ENCODE measurements at places on chromosomes 7 and 10.

GRCh38 chr10:69644658-69645295, 14.7 kb downstream of the FAM241B start:
- DNase-seq = peak; percentile 46

- DNase-seq = no peak
Observed at GRCh38 chr10:60096761-60097513, 190.6 kb upstream of the CCDC6 start.

GRCh38 chr7:43582503-43583423, at the start of gene STK17A:
TSS of gene STK17A (plus strand) at chr7:43583108. CDS start at chr7:43583244, 136 bp downstream.
- DNase-seq = peak; percentile 94

DNA sequence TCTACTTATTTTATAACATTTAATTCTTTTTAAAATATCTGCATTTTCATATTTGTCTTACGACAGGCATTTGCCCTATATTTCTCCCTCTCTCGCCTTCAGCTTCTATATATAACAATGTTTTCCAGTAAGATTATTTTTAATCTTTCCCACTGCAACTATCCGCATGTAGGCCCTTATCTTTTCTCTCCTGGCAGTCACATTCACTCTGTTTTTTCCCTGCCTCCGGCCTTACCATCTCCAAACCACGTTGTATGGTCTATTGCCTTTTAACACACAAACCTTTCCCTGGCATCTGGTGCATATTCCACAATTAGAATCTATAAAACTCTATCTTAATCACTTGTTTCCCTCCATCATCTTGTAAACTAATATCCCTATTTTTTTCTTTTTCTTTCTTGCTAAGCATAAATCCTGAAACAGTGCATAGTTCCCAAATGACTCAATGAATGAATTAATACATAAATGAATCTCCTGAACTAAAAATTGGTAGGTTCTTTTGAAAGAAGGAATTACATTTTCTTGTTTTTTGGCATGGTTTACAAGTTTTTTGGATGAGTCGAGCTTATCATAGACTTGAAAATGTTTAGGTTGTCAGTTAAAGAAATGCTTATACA, 173.2 kb downstream of the SEMA3A start:
- DNase-seq = no peak

DNA sequence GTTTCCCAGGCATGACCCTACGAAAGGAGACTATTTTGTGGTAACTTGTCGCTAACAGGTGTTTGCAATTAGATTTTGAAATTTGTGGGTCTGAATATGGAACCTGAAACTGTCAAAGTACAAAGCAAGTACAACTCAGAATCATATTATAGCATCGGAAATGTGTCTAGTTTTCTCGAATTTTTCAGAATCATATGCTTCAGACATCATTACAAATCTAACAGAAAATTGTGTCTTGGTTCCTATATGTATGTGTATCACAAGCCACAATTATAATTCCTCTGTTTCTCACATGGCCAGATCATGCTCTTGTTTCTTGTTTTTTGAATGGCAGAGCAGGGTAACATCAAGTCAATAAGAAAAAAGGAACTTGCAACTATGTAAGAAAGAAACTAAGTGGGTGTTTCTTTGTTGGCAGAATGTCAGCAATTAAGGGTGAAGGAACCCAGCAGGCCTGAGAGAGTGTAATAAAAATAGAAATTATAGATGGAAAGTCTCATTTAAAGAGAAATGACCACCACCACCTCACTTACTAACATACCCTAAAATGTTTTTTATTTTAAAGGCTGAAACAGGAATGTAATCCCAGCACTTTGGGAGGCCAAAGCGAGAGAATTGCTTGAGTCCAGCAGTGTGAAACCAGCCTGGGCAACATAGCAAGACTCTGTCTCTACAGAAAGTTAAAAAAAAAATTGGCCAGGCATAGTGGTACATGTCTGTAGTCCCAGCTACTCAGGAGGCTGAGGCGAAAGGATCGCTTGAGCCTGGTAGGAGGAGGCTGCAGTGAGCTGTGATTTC, 51.3 kb downstream of the PRTFDC1 start:
- DNase-seq = no peak

DNA sequence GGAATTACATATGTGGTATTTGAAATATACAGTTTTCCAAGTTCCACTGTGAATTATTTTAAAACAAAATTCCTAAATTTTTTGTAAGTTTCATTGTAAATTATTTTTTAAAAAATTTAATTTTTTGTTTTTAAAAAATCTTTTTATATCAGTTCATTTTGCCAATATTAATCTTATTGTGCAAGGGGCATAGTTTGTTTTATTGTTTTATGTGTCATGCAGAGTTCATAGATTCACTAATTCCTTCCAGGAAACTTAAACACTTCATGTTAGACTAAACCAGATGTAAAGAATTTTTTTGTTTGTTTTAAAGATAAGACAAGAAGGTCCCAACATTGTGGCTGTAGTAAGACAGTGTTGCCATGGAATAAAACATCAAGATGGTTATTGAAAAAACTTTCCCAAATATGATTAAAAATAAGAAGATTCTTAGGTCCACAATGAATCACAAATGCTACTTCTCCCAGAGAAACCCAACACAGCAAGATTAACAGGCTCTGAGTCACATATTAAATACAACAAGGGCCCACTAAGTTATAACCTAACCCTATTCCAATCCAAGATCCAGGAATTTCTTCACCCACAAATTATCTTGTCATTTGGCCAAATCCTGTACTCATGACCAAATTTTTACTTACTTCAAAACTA, 464.7 kb upstream of the IGFBP3 start:
- no peak for DNase-seq

- DNase-seq = no peak
Observed at GRCh38 chr7:70384891-70385290, 747.1 kb upstream of the GALNT17 start.

DNA sequence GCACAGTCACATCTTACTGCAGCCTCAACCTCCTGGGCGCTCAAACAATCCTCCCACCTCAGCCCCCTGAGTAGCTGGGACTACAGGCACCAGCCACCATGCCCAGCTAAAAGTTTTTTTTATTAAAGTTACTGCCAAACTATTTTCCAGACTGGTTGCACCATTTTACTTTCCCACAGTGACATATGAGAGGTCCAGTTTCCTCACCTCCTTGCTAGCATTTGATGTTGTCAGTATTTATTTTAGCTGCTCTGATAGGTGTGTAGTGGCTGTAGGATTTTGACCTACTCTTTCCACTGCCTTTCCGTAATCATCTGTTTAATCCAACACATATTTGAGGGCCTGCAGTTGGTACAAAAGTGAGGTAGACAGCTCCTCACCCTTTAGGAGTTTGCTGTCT, 5.4 kb upstream of the UBE3C start:
- no peak for DNase-seq

DNA sequence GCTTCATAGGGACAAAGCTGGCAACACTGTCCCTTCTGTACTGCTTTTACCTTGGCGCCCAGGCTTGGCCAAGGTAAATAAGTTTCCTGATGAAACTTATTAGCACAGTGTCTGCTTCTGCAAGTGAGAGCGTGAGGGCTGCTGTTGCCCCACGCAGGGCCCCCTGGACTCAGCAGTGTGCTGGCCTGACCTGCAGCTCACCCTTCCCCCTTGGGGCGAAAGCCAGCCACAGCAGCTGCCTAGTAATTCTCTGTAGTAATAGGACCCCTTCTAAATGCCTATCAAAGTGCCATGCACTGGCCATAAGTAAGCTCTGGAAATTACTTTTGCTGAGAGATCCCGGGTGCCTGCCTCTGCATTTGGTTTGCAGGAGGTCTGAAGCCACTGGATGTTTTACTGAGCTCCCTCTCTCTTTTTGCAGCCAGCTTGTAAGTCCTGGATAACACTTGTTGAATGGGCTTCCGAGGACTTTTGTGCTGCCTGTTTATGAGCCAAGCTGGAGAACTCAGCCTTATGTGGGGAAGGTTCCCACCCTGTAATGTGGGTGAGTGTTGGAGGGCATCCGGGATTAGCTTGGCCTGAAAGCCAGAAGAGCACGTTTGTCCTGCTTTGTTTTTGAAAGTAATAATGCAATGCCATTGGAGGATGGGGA, 293.9 kb downstream of the C7orf25 start:
- no peak for DNase-seq

- no peak for DNase-seq
Observed at GRCh38 chr7:68449816-68450215, 1148.5 kb upstream of the AUTS2 start.

- no peak for DNase-seq
Observed at GRCh38 chr7:47474937-47475879, 106.7 kb downstream of the TNS3 start.

DNA sequence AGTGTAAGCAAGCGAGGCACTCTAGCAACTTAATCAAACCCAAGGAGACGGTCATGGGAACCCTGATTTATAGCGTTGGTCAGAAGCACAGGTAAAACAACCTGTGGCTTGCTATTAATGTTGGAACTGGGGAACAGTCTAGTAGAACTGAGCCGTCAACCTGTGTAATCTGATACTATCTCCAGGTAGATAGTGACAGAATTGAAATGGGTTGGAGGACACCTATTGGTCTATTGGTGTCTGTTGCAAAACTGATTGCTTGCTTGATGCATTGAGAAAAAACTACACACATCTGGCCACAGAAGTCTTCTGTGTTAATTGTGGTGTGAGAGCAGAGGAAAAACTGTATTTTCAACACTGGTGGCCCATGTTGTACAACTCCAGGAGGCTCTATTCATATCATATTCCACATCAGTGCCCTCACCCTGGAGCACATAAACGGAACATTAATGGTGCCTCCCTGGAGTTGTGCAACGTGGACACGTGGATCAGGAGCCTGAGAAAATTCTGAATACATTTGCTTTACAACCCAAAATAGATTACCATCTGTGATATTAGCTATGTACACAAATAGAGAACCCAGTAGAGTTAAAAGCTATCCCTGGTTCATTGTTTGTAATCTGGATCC, 112.2 kb downstream of the MYO3A start:
- DNase-seq = no peak

- DNase-seq = no peak
Observed at GRCh38 chr10:103756277-103756869, 99.0 kb downstream of the SH3PXD2A start.

GRCh38 chr7:166338-167060, 25.9 kb upstream of the FAM20C start:
- no peak for DNase-seq

DNA sequence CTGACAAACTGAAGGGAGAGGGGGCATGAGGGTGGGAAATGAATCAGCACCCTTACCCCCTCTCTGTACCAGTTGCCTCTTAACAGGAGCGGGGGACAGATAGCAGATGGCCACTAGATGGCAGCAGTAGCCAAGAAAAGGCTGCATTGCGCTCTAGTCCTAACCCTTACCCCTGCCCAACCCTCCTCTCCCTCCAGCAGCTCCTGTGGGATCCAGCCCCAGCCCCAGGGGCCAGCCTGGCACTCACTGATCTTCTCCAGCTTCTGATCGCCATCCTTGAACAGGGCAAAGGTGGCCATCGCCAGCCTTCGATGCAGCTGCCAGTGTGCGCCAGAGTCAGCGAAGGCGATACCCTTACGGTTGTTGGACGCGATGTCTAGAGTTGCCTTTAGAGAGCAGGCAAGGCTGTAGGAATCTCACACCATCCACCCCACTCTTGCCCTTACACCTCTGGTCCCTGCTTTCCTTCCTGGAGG, 2.2 kb downstream of the CYP17A1 start:
- DNase-seq = peak; percentile 54

DNA sequence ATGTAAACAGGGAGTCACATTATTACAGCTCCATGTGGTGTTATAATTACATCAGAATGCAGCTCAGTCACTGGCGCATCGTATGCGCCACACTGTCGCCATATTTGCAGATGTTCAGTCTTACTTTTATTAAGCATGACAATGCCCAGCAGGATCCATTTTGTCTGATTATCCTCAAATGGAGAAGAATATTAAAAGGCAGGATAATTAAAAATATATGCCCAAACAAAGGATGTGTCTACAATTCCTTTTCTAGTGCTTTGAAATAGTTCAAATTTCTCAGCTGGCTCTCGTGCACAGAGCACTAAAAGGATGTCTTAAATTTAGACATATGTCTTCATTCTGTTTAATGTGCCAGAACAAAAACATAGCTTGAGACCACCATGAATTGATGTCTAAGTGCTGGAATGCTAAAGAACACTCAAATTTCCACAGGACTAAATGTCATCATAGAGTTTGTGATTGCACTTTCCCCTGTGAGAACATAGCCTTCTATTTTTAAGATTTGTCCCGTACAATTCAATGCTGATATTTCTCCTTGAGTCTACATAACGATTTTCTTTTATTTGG, 168.0 kb downstream of the DKK1 start:
- no peak for DNase-seq

GRCh38 chr10:119853574-119853973, 19.1 kb downstream of the MCMBP start:
- no peak for DNase-seq

GRCh38 chr7:25180592-25180923, 47.7 kb downstream of the NPVF start:
- no peak for DNase-seq

GRCh38 chr7:96989241-96989858, 16.0 kb upstream of the DLX6 start:
- no peak for DNase-seq

GRCh38 chr10:86347856-86348255, 18.7 kb downstream of the GRID1 start:
- DNase-seq = no peak

- DNase-seq = no peak
Observed at GRCh38 chr10:28593811-28594210, 60.9 kb downstream of the WAC start.

GRCh38 chr10:6514844-6515780, 65.0 kb downstream of the PRKCQ start:
- DNase-seq = no peak

GRCh38 chr7:130398526-130399090, 18.3 kb downstream of the CPA1 start:
- DNase-seq = no peak

- DNase-seq = no peak
Observed at GRCh38 chr10:27695706-27696105, 49.9 kb downstream of the MKX start.

DNA sequence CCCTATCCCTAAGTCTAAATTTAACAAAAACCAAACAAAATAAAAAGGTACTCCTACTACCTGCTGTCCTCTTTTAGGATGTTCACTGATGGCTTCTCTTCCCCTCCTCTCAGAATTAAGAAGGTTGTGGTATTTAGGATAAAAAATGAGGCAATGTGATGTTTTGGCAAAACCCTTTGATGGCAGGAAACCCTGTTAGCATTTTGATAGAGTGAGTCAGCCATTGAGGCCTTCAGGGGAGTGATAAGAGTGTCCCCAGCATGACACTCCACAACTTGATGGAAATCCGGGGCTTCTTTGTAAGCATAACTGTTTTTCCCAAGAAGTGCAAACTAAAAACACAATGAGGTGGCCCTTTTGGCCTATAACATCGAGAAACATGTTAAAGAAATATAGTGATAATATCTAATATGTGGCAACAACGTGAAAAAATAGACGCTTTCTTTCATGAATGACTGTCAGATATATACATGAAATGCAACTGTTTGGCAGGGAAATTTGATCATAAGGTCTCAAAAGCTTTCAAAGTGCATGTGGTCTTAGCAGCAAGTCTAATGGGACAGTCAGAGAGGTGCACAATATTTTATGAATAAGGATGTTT, 55.0 kb downstream of the PRTFDC1 start:
- DNase-seq = no peak

- DNase-seq = peak; percentile 34
Observed at GRCh38 chr10:54530299-54530698, 270.7 kb downstream of the PCDH15 start.
